Activated T-helper 9 cell treated with anti-CD3 and anti-CD28 coated beads, Interleukin-2, amount 50 U/mL, for 16 hours (primary cell): ENCODE measurements at places on chromosomes 3 and 15.

- DNase-seq, result no peak
Measured at GRCh38 chr3:3603351-3603750, 195.9 kb upstream of the LRRN1 start.

GRCh38 chr3:18499301-18499700 lies 74.2 kb upstream of the SATB1 start:
- DNase-seq, result no peak

DNA sequence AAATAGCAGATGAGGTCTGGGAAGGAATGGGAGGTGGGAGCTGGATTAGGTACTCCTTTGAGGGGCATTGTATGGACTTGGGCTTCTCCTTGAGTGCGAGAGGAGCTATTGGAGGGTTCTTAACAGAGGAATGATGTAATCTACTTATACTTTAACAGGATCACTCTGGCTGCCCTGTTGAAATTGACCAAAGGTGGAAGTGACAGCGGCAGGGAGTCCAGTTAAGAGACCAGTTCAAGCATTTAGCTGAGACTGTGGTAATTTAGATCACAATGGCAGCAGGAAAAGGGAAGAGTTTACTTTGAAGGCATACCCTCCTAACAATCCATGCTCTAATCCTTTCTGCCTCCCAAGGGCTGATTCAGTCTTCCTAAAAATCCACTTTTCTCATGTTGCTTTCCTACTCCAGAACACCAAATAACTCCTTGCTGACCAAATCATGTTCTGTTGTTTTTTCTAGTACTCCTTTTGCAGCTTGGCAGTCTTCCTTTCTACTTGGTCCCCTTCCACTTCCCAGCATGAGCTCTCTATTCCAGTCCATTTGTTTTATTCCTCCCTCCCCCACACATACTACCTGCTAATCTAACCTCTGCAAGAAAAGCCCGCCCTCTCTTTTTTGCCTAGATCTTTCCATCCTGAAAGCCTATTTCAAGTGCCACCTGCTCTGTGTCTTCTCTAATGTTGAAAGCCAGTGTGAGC lies 139.4 kb downstream of the NECTIN3 start:
- no peak for DNase-seq

DNA sequence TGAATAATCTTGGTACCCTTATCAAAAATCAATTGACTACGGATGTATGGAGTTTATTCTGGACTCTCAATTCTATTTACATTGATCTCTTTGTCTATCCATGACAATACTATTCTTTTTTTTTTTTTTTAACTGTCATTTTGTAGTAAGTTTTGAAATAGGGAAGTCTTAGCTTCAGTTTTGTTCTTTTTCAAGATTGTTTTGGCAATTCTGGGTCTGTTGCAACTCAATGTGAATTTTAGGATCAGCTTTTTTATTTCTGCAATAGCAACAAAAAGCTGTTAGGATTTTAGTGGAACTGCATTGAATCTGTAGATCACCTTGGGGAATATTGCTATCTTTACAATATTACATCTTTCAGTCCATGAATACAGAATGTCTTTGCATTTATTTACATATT lies 21.4 kb downstream of the BTLA start:
- no peak for DNase-seq

DNA sequence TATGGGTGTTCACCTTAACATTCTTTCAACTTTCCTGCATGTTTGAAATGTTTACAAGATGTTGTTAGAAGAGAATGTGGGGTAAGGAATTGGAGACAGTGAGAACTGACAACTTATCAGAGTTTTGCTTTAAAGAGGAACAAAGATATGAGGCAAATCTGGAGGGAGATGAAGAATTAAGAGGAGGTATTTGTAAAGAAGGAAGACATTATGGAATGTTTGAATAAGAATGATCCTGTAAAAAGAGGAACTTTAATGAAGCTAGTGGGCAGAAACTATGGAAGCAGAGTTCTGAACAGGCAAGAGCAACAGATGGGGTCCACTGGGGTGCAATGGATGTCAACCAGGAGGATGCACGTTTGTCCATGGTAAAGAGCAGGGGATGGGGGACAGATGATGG lies 27.7 kb downstream of the PLD1 start:
- DNase-seq, result no peak
